ELR (cell line): ENCODE measurements at places on chromosomes 12 and 14.
A peak's percentile ranks its signal among the peaks of the same experiment; 100 is the strongest.

GRCh38 chr12:104351057-104351983, 47.8 kb downstream of the EID3 start:
- no peak for DNase-seq

- no peak for DNase-seq
Observed at GRCh38 chr12:43883311-43883710, 47.4 kb downstream of the TMEM117 start.

DNA sequence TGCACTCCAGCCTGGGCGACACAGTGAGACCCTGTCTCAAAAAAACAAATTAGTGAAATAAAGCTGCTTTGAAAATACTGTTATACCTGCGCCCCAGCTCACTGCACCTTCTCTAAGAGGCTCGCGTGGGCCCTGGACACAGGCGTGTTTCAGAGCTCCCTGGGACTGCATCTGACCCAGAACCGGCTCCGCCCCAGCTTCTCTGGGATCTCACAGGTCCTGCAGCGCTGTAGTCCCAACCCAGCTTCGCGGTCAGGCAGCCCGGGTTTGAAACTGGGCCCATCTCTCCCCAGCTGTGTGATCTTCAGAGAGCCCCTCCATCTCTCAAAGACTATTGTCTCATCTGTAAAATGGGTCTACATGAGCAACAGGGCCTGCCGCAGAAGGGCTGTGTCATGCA, 7.5 kb downstream of the RIMBP2 start:
- DNase-seq = no peak

- peak; percentile 50 for DNase-seq
Observed at GRCh38 chr12:90695415-90695814, 259.6 kb downstream of the CCER1 start.

DNA sequence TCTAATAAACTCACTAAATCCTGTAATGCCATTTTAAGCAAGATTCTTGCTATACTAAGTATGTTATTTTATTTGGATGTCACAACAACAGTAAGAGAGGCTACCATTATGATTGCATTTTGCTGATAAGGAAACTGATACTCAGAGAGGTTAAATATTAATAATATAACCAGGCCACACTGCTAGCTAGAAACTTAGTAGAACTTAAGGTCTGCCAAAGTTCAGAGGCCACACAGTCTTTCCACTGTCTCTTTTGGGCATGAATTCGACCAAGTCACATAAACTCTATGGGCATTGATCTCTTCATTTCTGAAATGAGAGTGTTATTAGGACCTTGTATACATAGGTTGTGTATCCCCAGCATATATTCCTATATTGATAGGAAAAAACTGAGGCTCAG, 147.9 kb downstream of the SYNE2 start:
- DNase-seq = no peak

DNA sequence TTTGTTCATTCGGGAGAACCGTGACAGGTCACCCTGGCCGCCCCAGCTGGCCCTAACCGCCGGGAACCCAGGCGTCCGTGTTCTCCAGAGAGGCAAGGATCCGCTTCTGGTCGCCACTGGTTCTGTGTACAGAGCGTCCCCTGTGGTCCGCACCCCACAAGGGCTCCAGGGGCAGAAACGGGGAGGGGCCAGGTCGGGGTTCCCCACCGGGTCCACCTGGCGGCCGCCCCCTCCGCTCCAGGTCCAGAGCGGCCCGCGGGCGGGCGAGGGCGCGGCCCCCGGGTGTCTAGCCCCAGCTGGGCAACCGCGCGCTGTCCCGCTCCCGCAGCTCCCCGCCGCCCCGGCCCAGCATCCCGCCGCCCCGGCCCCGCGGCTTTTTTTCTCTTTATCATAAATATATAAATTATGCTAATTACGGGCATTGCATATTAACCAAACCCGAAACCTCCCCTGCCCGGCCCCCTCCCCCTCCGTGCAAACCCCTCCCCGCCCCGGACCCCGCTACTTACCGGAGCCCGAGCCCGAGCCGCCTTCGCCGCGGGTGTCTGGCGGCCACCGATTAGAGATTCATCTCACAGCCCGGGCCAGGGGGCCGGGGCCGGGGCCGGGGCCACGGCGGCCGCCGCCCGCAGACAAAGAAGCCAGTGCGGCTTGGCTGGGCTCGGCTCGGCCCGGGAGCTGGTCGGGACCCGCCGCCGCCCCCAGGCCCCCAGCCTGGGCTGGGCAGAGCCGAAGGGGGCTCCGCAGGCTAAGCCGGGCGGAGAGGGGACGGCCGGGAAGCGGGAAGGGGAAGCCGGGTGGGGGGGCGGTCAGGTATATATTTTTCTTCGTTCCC, 512 bp downstream of the POU6F1 start:
- peak; percentile 46 for DNase-seq

- DNase-seq = no peak
Observed at GRCh38 chr14:75649337-75649736, 11.3 kb downstream of the ERG28 start.

GRCh38 chr12:52280796-52281560, 6.5 kb downstream of the KRT86 start:
- peak; percentile 99 for DNase-seq

GRCh38 chr12:58413794-58414193, 472.4 kb downstream of the ATP23 start:
- peak; percentile 89 for DNase-seq
